ENCODE measurements at places on chromosomes 16 and 17.
A peak's percentile ranks its signal among the peaks of the same experiment; 100 is the strongest.

GRCh38 chr16:19479302-19479721 lies 42.6 kb downstream of the GDE1 start:
- DNase-seq: no peak

- DNase-seq: no peak
These were observed 31.3 kb upstream of the MRPS23 start for GRCh38 chr17:57881143-57881542.

DNA sequence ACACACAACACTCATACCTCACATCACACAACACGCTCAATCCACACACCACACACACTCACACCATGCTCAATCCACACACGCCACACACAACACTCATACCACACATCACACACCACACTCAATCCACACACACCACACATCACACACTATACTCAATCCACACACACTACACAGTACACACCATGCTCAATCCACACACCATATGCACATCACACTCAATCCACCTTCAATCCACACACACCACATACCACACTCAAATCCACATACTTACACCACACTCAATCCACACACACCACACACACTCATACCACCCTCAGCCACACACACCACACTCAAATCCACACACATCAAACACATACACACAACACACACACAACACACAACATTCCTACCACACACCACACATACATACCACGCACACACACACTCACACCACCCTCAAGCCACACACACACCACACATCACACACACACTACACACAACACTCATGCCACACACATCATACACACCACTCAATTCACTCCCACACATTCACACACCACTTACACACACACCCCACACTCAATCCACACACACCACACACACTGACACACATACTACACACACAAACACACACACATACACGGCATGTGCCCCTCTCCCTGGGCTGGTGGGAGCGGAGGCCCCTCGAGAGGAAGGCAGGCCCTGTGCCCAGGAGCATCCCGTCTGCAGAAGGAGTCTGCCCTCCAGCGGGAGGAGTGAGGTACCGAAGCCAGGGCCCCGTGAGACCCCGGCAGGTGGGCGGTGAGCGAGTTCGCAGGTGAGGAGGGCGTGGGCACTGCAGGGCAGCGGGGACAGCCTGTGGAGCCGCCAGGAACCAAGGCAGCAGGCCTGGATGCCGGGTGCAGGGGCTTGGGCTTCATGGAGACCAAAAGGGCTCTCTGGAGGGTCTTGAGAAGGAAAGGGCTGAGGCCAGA lies 33.1 kb upstream of the RPTOR start:
- no peak for DNase-seq

DNA sequence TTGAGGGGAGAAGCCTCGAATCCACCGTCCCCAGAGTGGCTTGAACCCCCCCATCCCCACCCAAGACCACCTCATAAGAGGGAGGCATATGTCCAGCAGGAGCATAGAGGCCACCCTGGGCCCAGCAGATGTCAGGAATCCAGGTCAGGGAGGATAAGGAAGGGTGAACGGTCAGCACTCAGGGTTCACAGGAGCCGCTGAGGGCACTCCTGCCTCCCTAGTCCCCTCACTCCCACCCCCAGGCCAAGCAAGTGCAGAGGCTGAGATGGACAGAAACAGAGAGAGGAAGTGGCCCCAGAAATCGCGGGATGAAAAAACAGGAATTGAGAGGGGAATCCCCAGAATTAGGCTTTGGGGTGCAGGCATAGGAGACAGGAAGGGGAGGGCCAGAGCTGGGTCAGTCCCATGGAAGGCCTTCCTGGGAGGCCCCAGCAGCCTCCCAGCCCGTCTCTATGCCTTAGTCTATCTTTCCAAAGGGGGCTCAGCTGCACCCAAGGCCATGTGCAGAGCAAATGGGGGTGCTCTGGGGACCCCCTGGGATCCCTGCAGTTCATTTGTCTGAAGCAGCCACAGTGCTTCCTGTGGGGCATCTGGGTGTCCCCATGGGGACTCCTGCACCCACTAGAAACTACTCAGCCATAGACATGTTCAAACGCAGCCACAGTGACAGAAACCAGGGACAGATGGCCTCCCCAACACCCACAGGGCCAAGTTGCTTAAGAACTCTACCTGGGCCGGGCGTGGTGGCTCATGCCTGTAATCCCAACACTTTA lies 1.7 kb downstream of the CMTM3 start:
- DNase-seq: no peak

DNA sequence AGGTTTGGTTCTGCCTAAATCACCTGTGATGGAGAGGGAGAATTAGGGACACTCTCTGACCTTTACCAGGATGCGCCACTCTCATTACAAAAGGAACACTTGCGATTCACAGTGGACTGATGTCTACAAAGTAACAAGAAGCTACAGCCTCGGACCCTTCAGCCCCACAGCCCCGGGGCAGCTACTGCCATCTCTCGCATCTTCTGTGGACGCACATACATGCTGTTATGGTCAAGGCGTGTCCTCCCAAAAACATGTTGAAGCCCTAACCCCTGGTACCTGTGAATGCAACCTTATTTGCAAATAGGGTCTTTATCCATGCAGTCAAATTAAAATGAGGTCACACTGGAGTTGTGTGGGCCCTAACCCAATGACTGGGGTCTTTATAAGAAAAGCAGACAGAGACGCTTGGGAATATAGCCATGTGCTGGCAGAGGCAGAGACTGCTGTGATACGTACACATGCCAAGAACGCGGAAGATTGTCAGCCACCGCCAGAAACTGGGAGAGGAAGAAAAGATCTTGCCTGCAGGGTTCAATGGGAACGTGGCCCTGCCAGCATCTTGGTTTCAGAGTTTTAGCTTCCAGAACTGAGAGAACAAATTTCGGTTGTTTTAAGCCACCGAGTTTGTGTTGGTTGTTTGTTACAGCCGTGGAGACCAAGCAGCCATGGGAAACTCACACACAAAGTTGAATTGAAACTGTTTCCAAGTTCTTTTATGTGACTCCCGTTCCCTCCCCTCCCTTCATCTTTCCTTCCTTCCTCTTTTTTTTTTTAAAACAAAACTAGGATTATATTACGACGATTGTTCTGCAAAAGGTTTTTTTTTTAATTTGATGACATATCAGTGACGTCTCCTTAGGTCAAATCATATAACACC lies 23.1 kb downstream of the ATP2C2 start:
- DNase-seq: no peak

GRCh38 chr16:52114379-52114778 lies 432.6 kb downstream of the TOX3 start:
- no peak for DNase-seq

GRCh38 chr16:79648826-79649225 lies 48.3 kb upstream of the MAF start:
- DNase-seq: no peak

GRCh38 chr17:41002814-41003213 lies 3.1 kb upstream of the KRTAP3-2 start:
- no peak for DNase-seq

DNA sequence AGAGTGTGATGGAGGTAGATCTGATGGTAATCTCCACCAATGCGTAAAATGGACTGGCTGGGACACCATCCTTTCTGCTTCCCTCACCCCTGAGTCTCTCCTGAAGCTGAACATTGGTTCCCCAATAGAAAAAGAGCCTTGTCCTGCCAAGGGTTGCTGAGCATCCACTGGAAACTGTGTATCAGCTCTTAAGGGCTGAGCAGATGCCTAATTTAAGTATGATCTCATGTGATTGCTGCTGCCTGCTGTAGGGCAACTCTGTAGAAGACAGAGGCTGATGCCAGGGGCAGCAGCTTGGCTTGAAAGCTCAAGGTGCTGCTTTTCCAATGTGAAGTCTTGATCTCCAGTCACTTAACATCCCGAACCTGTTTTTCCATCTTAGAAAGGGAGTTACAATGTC lies 310.3 kb upstream of the CCL2 start:
- DNase-seq: no peak

- no peak for DNase-seq
These were observed 59.1 kb downstream of the TRIM37 start for GRCh38 chr17:59047616-59048015.

DNA sequence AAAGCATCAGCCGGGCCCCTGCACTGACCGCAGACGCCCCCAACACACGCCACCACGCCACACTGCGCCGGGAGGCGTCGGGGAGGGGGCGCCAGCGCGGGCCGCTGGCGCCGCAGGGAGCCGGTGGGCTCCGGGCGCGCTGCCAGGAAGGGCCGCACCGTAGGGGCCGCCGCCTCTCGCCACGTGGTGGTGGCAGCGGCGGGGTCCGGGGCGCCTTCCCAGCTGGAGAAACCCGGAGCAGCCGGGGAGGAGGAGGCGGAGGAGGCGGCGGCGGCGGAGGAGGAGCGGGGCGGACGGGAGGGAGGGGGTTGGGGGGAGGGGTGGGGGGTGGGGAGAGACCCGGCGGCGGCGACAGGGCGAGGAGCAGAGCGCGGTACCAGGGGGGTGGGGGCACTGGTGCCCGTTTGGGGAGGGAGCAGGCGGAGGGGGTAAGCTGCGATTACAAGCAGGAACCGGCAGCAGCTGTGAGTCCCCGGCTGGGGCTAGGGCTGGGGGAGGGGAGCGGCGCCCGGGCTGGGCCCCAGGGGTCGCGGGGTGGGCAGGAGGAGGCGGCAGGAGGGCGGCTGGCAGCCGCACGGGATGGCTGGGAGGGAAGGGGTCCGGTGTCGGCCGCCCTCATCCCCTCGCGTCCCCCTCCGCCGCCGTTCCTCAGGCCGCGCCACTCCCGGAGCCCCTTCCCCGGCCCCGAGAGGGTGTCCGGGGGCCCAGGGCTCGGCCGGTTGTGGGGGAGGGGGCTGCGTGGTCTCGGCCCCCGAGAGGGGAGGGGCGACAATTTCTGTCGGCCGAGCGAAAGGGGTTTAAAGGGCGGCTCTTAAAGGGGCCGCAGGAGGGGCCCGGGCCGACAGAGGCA lies at the start of gene TBKBP1:
Gene TBKBP1 (plus strand): TSS at position 431 of the 850 bp plus-strand sequence. CDS start 1,952 bp downstream, outside the sequence.
- DNase-seq: peak; percentile 66

DNA sequence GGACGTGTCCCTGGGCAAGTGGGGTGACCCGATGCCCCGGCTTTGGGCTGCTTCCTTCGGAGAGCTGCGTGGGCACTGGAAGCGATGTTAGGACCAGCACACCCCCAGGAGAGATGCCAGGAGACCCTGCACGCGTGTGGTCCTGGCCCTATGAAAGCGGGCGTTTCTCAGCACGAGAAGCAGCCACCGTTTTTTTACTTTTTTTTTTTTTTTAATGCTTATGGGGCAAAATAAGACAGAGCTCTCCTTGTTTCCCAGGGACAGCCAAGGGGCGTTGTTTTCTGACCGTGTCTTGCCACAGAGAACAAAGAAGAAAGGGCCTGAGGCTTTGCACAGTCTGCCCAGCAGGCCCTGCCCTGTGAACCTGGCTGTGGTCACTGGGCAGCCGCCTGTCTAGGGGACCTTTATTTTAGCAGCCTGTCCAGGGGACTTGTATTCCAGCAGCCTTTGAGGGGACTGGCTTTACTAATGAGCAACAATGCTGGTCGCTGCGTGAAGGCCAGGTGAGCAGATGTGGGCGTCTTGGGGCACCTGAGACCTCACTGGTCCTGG lies 996 bp downstream of the SLC25A10 start:
- DNase-seq: no peak

DNA sequence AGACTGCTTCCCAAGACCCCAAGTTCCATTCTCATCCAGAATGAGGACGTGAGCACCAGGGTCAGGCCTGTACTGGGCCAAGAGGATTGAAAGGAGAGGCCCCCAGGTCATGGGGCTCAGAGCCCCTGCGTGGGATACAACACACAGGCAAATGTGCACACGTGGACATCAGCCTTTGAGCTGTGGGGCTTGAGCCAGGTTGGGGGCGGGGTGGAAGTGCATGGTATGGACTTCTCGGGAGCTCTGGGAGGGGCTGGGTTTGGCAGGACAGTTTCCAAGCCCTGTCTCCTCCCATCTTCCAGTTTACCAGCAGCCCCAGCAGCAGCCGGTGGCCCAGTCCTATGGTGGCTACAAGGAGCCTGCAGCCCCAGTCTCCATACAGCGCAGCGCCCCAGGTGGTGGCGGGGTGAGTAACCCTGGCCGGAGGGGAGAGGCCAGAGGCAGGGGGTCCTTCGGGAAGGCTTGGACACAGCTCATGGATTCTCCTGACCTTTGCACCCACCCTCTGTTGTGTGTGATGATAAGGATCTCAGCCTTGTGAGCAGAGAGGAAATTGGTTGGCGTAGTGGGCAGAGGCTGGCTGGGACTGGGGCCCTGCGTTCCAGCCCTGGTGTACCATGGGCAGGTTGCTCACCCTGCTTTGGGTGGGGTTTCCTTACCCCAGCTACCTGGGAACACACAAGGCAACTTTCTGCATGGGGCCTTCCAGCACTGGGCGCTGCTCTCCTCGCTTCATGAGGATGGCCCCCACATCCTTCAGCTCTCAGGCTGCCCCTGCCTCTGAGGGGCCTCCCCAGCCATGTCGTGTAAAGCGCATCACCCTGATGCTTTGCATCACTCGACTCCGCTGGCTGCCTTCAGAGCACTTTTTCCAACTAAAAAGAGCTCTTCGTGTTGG lies 10.4 kb upstream of the LASP1NB start:
- no peak for DNase-seq

DNA sequence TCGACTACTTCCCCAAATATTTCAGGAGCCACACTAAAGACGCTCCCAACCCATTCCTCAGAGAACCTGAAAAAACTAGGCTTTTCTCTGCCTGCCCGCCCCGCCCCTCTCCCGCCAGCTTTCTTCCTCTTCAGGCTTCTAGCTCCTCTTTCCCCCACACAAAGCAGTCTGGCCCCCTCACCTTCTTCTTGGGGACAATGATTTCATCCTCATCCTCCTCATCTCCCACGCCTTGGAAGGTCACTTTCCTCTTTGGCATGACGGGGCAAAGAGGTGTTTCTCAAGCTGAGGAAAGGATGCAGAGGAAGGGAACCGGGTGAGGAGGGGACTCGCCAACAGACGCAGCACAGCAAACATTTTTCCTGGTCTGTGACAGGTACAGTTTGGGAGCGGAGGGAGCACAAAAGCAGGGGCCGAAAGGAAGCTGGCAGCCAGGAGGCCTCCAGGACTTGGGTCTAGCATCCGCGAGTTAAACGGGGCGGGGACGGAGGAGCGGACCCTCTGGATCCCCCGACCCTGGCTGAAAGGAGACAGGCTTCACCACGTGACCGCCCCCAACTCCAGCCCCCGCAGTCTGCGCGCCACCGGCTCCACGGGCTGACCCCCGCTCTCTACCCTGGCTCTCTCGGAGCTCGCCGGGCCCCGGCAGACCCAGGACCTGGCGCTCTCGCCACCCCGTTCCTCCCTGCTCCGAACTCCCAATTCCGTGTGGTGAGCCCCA lies 525 bp downstream of the CD2BP2 start:
- no peak for DNase-seq

DNA sequence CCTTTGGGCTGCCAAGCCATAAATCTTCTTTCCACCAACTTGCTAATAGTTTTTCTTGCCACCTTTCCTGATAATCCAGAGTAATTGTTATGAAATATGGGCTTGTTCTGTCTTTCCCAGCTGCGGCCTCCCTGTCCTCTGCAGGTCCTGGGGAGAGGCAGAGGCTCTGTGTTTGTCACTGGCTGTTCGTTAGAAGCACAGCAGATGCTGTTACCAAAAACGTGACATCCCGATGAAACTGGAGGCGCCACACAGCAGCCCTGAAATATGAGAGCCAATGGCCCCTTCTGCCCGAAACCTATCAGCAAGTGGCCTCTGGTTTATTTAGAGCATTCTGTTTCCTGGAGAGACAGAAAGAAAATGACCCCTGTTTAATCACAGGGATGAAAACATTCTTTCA lies 115.1 kb upstream of the ANKFN1 start:
- DNase-seq: no peak

All from stimulated activated CD4-positive, alpha-beta T cell treated with anti-CD3 and anti-CD28 coated beads, TNF-alpha, amount 100 ng/mL, for 4 hours (primary cell).